ENCODE measurements at places on chromosomes 3 and 15.

DNA sequence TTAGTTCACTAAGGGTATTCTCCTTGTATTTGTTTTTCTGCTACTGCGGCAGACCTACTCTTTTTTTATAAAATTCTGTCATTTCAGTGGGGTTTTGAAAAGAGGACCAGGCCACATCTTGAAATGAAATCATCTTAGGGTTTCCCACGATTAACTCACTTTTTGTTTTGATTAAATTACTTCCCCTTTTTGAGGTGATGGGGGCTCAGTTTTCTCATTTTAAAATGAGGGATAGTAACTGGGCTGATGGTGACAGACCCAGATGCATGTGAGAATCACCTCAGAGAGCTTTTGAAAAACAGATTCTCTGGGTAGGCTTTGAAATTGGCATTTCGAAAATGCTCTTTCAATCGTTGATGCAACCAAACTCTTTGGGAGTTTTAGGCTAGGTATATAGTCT is 24.2 kb downstream of the UBE2Q2 start:
- no peak for DNase-seq

- peak; percentile 90 for DNase-seq
Measured at GRCh38 chr3:14439501-14440167, 37.2 kb downstream of the SLC6A6 start.

- DNase-seq, result no peak
Measured at GRCh38 chr3:140341817-140342403, 336.0 kb upstream of the TRIM42 start.

GRCh38 chr15:34716111-34716510 is 38.7 kb downstream of the GJD2 start:
- no peak for DNase-seq

DNA sequence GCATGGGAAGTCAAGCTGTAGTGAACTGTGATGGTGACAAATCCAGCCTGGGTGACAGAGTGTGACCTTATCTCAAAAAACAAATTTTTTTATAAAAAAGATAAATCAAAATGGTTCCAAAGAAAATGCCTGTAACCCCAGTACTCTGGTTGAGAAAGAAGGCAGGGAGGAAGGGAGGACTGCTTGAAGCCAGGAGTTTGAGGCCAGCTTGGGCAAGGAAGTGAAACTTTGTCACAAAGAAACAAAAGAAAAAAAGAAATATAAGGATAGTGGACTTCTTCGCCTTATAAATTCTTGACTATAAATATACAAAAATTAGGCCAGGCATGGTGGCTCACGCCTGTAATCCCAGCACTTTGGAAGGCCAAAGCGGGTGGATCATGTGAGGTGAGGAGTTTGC is 34.1 kb downstream of the SMARCC1 start:
- no peak for DNase-seq

GRCh38 chr15:88016406-88016805 is 240.1 kb downstream of the NTRK3 start:
- no peak for DNase-seq

- DNase-seq, result no peak
Measured at GRCh38 chr15:53218666-53219580, 428.8 kb upstream of the ONECUT1 start.

DNA sequence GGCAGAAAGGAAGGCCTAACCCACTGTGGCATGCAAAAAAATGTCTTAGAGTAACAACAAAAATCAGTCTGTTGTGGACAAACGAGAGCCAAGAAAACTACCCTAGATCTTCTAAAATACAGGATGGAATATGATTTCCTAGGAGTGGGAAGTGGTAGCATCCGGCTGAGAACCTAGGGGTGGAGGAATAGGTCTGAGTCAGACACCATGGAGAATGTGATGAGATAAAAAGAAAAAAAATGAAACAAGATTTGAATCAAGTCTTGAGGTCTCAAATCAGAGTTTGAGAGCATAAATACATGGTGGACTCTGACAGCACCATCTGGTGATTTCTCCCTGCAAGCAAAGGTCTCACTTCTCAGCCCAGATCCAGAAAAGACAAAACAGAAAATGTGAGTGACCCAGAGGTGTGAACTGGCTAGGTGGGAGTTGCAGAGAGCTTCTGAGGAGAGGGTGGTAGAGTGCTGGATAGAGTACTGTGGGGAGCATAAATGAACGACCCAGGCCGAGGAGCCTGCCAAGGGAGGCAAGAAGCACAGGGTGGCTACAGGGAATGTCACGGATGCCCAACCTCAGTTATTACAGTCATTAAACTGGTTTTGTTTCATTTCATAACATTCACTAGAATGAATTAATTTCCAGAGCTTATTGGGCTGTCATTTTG is 27.6 kb upstream of the VEPH1 start:
- no peak for DNase-seq

DNA sequence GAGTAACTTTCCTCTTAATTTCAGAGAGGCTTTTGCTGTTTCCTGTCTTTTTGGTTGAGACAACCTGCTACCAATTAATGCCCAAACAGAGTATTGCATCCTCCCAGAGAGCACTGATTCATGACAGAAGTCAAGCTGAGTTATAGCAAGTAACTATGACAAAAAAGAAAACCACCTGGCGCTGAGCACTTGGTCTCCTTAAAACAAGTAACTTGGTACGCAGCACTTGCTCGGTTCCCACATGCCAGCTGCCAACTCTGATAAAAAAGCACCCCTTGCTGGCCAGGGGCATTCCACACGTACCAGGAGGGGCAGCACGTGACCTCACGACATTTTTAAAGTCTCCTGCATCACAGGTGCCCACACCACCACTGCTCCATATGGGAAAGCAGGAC is 13.5 kb upstream of the MYO5C start:
- no peak for DNase-seq

- DNase-seq, result peak; percentile 28
Measured at GRCh38 chr15:74251131-74251811, 15.1 kb downstream of the CCDC33 start.

GRCh38 chr3:71926262-71926600 is 141.3 kb upstream of the PROK2 start:
- peak; percentile 60 for DNase-seq

DNA sequence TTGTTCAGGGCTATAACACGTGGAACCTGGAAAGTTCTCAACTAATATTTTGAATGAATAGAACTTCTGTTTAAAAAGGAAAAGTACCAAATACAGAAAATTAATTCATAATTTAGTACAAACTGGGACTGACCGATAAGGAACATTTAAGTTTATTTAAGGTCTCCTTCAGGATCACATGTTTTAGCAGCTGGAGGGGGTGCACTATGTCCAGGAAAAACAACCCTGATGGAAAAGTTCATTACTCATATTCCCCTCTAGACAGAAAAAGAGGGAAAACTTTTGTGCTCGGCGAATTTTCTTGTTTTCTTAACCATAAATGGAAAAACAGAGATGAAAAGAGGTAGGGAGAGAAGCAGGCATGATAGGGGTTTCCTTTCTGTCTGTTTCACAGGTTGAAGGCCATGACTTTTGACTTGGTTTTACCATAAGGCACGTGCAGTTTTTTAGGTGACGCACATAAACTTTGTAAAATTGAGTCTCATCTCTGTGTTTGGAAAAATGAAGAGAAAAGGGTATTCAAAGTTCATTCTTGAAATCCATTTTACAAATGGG is 26.5 kb downstream of the FRMD4B start:
- DNase-seq, result no peak

GRCh38 chr3:36907911-36908646 is 36.8 kb downstream of the TRANK1 start:
- DNase-seq, result no peak

GRCh38 chr3:48280881-48281280 is 40.0 kb downstream of the ZNF589 start:
- no peak for DNase-seq

DNA sequence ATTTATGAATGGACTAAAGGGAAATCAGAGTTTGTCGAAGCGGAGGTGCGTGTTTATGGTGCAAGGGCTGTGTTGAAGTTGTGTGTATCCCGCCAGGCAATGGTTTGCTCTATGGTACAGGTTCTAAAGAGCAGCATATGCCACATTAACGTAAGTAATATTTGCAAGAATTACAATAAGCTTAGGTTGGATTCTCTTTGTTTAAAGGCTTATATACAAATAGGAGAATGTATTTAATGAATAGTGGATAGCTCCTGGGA is 800 bp downstream of the EPHA3 start:
- no peak for DNase-seq

- no peak for DNase-seq
Measured at GRCh38 chr3:130692455-130692854, 54.2 kb downstream of the PIK3R4 start.

- no peak for DNase-seq
Measured at GRCh38 chr15:38012894-38013293, 78.5 kb downstream of the TMCO5A start.

DNA sequence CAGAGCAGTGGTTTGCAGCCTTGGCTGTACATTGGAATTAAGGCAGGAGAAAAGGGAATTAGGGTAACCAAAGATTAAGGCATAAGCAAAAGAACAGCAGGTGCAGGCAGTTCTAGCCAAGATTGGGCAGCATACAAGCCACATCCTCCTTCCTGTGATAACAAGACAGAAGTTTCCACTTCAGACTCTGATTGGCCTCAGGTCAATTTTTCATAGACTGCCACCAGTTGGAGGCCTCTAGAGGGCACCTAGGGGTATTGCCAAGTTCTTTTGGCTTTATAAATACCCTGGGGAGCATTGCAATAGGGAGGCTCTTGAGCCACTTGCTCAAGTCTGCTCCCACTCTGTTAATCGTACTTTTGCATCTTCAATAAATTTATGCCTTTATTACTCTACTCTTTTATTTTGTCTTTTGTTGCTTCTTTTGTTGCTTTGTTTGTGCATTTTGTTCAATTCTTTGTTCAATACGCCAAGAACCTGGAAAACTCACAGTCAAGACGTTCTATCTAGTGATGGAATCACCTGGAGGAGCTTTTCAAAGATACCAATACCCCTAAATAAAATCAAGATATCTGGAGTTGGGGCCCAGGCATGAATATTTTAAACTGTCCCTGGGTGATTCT is 32.2 kb upstream of the FMN1 start:
- peak; percentile 58 for DNase-seq

DNA sequence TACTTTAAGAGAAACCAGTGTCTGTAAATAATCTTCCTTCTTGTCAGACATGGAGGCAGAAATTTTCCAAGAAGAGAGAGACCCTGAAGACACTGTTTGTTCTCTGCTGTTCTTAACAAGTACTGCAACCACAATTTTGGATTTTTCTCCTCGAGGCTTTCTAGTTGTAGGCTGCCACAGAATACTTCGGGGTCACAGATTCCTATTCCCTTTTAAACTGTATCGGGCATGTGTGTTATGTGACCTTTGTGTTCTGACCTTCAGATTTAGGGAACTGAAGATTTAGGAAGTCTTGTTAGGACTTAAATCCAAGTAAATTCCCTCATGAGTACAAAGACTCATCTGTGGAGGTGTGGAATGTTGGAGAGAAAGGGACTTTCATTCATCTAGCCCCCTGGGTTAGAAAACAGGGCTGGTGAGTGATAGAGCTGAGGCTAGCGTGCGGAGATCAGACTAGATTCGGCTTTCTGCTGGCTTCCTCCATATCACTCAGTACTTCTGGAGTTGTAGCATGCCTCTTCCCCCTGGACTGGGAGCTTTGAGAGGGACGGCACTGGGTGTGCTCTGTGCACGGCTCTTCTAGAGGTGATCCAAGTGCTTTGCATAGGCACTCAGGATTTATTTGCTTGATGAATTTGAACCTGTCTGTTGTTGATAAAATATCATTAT is 237.0 kb downstream of the LPP start:
- no peak for DNase-seq

DNA sequence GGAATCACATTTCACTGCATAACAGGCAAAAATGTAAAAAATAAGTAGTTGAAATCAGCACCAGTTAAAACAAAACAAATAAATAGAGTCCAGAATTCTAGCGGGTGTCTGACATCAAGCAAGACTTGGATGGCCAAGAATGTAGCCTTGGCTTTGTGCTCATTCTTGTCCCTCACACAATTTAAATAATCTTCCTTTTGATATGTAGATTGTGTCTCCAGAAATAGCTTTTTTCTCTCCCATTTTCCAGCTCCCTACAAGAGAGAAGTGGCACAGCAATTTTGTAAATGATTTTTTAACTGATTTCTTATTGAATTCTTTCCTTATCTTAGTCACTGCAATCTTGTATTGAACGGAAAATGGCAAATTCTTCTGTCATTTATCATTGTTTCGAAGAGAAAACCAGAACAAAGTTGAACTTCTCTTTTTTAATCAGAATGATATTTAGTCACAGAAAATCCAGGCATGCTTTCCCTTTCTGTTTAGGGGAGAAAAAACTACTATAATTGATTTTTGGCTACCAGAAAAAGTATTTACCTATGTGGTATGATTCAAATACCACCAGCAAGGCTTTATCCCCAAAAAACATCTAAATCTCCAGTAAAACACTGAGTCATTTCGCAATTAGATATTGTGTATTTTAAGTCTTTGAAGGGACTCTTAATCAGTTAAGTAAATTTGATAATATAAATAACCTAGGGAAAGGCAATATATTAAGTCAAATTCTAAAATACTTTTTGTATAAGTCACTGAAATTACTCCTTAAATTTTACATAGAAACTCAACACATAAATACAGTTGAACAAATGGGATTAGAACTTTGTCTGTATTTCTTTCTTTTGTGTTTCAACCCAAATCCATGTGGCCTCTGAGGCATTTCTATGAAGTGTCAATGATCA is 481.7 kb downstream of the GBE1 start:
- DNase-seq, result no peak

DNA sequence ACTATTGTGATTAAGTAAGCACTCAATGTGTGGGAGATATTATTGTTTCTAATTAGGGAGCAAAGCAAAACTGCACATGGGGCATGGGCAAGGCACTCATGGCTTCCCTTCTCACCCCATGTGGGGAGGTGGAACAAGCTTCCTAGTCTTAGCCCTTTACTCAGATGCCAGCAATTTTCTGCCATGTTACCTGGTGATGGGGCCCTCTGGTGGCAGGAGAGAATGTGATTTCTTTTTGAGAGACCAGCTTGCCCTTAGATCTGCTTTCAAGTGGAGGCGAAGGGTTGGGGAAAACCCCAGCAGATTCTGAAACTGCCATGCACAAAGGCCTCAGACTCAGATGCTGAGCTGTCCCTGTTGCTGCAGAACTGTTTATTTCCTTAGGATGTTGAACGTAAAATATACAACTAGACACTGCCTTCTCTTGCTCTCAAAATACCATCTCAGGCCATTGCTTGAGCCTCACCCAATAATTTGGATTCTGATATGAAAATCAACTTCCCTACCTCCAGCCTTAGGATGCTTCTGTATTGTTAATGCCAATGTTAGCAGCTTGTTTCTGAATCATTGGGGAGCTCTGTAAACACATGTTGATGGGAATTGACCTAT is 130.2 kb upstream of the TPRG1 start:
- peak; percentile 53 for DNase-seq

GRCh38 chr15:69562116-69562515 is 109.5 kb downstream of the RPLP1 start:
- no peak for DNase-seq
